ENCODE measurements at places on chromosomes 5 and 9.

- no peak for DNase-seq
Observed at GRCh38 chr5:58411372-58411771, 48.5 kb downstream of the PLK2 start.

GRCh38 chr5:86330736-86331135 lies 287.0 kb upstream of the COX7C start:
- no peak for DNase-seq

- DNase-seq: no peak
Observed at GRCh38 chr5:173790836-173791546, 97.2 kb upstream of the CPEB4 start.

- DNase-seq: peak; percentile 63
Observed at GRCh38 chr9:134708672-134709038, 67.1 kb downstream of the COL5A1 start.

- DNase-seq: no peak
Observed at GRCh38 chr5:175385691-175386362, 58.2 kb downstream of the DRD1 start.

- DNase-seq: no peak
Observed at GRCh38 chr9:72362680-72363139, 2.3 kb downstream of the ZFAND5 start.

GRCh38 chr5:111927191-111927590 lies 170.2 kb upstream of the NREP start:
- DNase-seq: no peak

DNA sequence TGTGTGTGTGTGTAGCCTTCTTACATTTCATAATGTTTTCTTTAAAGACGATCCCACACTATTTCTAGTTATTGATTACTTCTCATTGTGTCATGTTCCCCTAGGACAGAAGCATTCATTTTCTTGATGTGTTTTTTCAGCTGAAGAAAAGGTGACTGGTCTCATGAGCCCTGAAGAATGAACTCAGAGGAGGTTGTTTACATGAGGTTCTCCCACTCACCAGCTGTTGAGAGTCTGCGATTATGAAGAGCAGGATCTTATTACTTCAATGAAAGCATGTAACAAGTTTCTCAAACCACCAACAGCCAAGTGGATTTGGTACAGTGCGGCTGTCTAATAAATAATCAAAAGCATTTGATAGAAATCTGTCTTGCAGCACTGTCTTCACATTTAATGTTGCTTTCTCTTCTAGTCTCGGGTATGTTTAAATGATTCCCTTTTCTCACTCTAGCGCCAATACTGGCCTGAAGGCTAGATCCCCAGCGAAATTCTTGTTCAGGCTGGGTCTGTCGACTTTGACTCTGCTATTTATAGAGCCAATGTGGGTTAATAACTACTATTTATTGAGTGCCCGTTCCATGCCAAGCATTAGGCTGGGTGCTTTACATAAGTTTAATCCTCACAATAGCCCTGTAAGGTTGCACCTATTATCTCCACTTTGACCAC lies 9.6 kb upstream of the FSD1L start:
- peak; percentile 76 for DNase-seq

GRCh38 chr9:106954974-106955850 lies 92.2 kb downstream of the ZNF462 start:
- no peak for DNase-seq

DNA sequence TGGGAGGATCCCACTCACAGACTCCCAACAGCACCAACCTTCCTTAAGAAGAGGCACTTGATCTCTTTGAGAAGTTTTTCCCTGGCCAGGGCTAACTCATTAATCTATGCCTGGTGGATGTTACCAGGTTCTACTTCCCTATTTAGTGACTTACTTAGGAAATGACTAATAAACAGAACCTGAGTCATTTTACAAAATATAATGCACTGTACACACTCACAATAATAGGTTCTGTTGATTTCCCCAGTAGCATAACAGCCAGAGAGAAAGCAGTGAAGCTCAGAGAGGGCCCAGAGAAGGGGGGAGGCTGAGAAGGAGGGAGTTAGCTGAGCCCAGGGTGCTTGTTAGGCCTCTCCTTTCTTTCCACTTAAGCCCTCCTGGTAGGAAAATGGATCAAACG lies 27.1 kb downstream of the FRMD3 start:
- no peak for DNase-seq

DNA sequence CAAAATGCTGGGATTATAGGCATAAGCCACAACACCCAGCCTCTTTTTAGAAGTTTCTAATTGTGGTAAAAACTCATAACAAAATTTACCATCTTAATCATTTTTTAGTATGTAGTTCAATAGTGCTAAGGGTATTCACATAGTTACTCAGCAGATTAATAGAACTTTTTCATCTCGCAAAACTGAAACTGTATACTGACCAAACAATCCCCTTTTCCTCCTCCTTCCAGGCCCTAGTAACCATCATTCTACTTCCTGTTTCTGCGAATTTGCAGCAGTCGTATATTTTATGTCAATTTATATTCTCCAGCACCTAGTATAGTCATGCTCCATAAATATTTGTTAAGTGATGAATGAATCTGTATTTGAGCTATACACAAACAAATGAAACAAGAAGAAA lies 86.3 kb upstream of the ERBIN start:
- no peak for DNase-seq

- no peak for DNase-seq
Observed at GRCh38 chr5:34998058-34998789, 49.5 kb downstream of the AGXT2 start.

- DNase-seq: no peak
Observed at GRCh38 chr5:113256671-113257452, 177.9 kb downstream of the TSSK1B start.

DNA sequence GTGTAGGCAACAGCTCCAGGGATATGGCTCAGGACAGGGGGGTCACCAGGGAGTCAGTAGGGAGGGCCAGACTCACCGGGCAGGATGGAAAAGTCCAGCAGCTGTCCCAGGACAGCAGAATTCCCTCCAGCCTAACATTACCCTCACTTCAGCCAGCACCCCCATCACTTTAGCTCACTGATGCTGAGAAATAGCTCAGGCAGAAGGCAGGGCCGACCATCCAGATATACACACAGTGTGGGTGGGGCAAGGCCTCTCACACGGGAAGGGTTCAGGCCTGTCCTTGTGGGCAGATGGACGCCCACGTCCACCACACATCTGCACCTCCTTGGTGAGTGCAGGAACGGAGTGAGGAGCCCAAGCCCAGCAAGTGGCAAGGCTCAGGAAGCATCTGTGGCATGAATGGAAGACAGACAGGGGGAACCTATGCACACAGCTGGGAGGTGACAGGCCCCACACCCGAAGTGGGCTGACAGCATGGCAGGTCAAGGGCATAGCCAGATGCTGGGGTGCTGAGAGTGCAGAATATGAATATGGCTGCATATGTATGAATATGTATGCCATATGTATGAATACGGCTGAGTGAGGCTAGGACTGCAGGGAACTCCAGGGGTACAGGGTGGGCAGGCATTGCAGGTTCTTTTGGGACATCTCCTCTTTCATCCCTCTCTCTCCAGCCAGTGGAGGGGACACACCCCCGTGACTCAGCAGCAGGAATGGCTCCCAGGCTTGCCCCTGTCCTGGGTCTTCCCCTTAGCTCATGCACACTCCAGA lies 17.0 kb downstream of the BICD2 start:
- DNase-seq: peak; percentile 40

DNA sequence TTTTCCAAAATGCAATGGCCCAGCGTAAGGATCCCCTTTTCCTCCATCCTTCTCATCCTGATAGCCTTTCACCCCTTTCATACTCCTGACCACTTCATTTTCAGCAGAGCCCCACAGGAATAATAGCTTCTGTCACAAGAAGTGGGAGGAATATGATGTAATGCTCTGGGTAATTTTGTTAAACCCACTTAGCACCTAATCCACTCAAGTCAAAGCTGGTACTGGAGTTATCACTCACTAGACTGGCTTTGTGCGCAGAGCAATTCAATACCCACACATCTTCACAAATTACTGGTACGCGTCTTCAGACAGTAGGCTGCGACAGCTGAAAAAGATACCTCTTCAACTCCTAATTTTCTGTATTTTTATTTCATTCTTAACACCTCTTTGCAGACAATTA lies 2232.8 kb upstream of the WWC1 start:
- DNase-seq: peak; percentile 91

GRCh38 chr9:20694248-20694647 lies 10.2 kb downstream of the FOCAD start:
- DNase-seq: no peak

GRCh38 chr9:114034661-114035062 lies 43.4 kb downstream of the AMBP start:
- DNase-seq: no peak

- peak; percentile 90 for DNase-seq
Observed at GRCh38 chr5:36089989-36090388, 23.3 kb upstream of the UGT3A2 start.

Measured in NCI-H524 (cell line).